ENCODE measurements at places on chromosomes 5 and 9.

GRCh38 chr5:61482980-61483379, 150.9 kb downstream of the ZSWIM6 start:
- DNase-seq: no peak

DNA sequence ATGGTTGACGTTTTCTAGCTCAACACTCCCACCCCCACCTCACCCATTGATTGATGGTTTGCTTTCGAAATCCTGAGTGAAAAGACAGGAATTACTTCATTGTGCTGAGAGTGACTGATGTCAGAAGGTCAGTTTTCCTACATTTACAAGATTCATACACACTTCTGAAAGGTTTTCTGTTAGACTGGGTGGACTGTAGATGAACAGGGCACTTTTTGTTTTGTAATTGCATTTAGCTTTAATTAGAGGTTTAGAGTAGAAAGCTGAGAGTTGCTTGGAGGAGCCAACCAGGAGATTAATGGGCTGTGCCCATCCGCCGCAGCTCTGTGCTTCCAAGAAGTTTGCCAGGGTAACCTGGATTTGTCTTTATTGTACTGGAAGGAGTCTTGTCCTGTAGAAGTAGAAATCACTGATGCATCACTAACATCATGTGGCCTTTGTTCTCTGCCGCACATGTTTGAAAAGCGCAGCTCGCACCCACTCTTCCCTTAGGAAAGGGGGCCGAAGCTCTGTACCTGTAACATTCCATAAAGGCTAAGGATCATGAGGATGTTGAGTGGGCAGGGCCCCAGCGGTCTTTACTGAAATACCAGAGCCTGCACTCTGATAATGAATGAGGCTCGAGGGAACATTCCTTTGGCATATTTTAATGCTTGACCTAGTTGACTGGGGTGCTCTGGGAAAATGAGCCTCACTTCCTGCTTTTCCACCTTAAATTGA, 267.6 kb upstream of the DMRT1 start:
- DNase-seq: no peak

DNA sequence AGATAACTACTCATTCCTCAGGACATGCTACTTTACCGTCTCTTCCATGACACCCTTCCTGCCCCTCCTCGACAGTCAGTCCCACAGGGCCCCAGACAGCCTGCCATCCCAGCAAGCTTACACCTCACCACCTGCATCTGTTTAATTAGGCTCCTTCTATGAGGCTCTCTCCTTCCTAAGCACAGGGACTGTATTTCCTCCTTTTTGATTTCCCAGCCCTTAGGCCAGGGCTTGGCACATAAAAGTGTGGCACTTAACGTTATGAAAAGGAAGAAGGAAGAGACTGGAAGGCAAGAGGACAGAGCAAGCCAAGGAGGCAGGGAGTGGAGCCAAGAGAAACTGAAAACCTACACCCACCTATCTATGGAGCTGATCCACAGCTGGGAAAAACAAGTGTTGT, 146.8 kb downstream of the SIL1 start:
- DNase-seq: no peak

- DNase-seq: no peak
These were observed 95.5 kb upstream of the SPATA31D4 start for GRCh38 chr9:81832571-81833285.

- DNase-seq: no peak
These were observed 7.6 kb downstream of the ARPC5L start for GRCh38 chr9:124869466-124869985.

DNA sequence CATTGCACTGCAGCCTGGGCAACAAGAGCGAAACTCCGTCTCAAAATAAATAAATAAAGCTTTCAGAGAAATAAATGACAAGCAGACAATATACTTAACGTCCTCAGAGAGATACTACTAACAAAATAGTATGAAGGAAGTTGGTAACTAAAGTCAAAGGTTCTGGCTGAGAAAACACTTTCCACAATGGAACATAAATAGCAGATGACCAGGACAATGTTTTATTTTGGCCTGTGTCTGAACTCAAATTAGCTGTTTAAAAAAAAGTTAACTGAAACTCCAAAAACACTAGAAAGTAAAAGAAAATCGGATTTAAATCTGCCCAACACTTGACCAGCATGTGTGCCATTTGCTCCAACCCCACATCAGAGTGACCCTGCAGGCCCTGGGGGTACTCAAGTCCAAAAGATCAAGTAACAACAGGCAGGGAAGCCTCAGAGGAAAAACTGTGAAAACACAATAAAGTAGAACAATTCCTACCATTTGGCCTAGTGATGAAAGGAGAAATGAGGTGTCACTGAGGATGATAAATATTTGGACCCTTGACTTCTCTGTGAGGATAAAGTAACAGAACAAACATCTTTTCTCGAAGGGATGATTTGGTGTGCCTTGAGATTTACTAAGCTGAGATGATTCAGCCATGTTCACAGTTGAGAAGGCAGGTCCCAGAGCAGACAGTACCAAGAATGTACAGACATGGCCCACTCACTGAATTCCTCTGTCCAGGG, 47.7 kb downstream of the LHFPL2 start:
- no peak for DNase-seq

- no peak for DNase-seq
These were observed 970.0 kb downstream of the MAT2B start for GRCh38 chr5:164475339-164475977.

- DNase-seq: peak; percentile 56
These were observed 59.2 kb upstream of the CLINT1 start for GRCh38 chr5:157917899-157918809.

DNA sequence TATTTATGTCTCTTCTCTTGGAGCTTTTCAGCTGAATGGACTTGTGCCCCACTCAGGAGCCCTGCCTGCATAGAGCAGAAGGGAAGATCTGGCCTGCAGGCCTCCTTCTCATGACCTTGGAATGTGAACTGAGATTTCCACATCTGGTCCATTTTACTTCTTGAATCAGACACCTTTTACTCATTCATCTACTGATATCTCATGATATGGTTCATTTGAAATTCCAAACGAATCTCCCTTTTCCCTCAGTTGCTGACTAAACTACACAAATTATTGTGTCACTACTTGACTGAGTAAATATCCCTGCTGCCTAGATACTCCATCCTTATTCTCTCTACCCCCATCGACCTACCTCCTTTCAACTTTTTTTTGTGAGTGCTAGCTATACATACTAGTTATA, 138.7 kb downstream of the PLCXD3 start:
- no peak for DNase-seq

DNA sequence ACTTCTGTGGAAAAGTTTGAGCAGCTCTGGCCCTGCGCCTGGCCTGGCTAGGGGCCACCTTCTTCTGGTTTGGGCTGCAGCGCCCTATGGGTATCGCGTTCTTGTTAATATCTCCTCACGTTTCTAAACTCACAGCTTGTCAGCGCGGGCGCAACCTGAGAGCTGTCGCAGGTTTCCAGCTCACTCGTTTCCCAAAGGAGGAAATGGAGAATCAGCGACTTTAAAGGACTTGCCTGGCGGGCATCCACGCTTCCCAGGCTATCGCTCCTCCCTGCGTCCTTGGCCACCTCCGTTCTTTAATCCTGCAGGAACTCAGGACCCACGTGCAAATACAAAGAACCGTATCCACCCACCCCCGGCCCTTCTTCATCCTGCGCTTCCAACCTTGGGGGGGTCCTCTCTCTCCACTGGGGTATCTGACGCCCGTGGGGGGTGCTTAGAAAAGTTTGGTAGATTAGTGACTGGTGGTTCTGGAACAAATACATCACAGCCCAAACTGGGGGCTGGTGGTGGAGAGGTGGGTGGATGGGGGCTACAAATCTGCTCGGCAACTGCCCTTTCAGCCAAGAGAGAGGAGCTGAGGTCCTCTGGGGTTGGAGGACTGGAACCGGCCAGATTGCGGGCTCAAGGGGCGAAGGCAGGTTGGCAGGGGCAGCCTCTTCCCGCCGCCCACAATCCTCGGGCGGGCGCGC, 578 bp upstream of the PSAT1 start:
- peak; percentile 38 for DNase-seq

GRCh38 chr5:16628376-16628775, 11.6 kb upstream of the RETREG1 start:
- DNase-seq: no peak

- no peak for DNase-seq
These were observed 54.5 kb upstream of the HTR4 start for GRCh38 chr5:148708854-148709253.

- peak; percentile 25 for DNase-seq
These were observed 66.6 kb downstream of the NTRK2 start for GRCh38 chr9:84736081-84736480.

- no peak for DNase-seq
These were observed 58.4 kb downstream of the SLC1A3 start for GRCh38 chr5:36664766-36665165.

GRCh38 chr5:139745800-139746690, 49.6 kb upstream of the PSD2 start:
- DNase-seq: peak; percentile 76

GRCh38 chr5:159104759-159105144, 5.0 kb upstream of the EBF1 start:
- DNase-seq: no peak

DNA sequence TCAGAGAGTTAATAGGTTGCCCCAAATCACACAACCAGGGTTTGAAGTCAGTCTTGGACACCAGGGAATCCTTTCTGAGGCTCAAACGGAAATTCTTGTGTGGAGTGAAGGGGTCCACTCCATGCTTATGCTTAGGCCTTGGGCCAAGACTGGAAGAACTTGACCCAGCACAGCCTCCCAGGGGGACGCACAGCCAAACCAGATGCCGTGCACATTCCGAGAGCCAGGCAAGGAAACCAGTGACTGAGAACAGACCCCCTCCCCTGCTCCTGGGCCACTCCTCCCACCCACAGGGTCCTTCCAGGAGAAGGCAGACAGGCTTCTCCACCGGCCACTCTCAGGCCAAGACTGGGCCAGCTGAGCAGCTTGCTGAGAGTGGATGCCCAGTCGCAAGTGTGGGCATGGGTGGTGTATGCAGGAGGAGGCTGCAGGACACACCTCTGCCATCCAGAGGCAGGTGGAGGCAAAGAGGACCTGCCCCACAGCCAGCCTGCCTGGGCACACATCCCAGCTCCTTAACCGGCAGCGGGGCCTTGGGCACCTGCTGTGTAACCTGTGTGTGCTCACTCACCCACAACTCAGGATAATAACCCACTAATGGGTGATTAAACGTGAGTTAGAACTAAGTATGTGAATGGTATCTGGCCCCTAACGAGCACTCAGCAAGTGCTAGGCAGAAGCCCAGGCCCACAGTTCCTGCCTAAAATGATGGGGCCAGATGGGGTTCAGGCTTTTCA, 38.0 kb downstream of the NIPAL4 start:
- no peak for DNase-seq

- DNase-seq: no peak
These were observed 9.3 kb upstream of the RNF145 start for GRCh38 chr5:159218595-159219023.

DNA sequence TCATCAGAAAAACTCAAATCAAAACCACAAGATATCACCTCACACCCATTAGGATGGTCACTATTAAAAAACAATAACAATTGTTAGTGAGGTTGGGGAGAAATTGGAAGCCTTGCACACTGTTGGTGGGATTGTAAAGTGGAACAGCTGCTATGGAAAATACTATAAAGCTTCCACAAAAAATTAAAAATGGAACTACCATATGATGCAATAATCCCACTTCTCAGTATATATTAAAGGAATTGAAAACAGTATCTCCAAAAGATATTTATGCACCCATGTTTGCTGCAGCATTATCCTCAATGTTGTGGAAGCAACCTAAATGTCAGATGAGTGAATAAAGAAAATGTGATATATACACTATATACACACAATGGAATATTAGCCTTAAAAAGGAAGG, 14.5 kb upstream of the ADRA1B start:
- DNase-seq: no peak

DNA sequence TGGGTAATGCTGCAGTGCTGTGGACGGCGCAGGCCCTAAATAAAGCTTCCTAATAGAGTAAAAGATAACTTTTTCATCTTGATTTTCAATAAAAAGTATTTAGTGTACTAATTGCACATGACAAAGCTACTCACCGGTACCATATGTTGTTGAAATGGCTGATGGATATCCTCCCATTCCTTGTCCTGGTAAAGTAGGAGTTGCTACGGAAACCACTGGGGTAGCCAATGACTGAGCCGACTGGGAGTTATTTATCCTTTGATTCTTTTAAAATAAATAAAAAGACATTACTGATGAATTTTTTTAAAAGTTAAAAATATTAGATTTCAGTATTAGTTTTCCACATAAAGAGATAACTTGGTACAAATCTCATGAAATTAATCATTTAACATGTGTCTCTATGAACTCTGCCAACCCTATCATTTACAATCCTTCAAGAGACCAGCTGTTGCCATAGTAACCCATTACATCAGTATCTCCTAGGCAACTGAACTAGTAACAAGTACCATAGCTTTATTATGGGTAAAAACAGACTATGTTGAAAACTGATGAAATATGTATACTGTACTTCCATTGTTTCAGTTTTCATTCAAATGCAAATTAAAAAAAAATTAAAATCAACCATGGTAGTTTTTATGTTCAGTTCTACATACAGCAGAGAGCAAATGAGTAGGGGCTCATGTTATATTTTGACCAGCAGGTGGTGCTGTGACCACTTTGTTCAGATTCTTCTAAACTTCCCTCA, 153.7 kb downstream of the MEF2C start:
- DNase-seq: peak; percentile 60

- DNase-seq: no peak
These were observed 29.2 kb upstream of the RASGRF2 start for GRCh38 chr5:80930940-80931339.

DNA sequence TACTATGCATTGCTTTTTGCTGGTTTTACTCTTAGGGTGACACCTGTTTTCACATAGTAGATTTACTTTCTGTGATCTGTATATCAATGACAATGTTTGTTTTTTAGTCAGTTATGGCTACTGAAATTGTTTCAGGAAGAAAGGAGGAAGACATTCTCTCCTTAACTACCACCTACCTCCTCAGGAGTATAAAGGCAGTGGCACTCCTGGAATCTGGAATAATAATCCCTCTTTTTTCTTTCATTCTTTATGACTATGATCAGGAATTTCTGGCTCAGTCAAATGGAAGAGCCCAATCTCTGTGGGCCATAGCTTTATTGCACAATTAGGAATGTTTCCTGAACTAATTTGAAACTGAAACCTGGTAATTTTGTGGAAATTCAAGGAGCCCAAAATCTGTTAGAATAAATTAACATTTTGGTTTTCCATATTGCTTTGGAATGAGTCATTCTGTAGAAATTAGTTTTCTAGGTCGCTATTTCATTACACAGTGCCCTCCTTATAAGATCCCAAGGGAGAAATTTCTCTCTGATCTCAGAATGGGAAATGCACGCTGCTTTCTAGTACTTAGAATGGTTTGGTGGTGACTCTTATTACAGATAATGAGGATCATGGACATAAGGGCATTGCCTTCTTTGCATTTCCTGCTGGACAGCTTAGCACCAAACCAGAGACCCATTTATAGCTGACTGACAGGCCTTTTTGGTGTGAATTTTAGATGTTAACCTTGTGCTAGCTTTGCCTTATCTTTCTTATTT, 95.3 kb upstream of the VLDLR start:
- no peak for DNase-seq

DNA sequence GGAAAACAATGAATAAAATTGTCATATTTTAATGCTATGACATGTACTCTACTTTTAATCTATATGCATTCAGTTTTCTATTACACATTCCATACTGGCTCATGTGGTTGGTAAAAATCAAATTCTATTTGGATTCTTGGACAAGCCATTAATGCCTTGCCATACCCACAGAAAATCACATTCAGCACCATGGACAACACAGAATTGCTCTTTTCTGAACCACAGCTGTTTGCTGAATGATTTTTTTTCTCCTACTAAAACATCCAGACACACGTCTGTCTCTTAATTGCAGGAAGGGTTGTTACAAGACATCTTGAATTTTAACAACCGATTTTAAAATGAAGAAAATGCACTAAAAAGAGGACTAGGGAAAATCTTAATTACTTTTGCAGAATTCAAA, 675.6 kb downstream of the BRINP1 start:
- no peak for DNase-seq
